ENCODE measurements at places on chromosomes 2 and 18. TPM values are rescaled to one million over a fixed set of nuclear protein-coding genes. Genes with fewer than 3 reads are reported as not detected.
A peak's percentile ranks its signal among the peaks of the same experiment; 100 is the strongest.

NAT8 gene
- total RNA-seq = not detected

DNAJC5G gene
- not detected for total RNA-seq

CELF4 gene
- total RNA-seq = 2.1 TPM

VWA3B gene
- total RNA-seq = not detected

GPR17 gene
- total RNA-seq = 0.24 TPM

TRABD2A gene
- 6.3 TPM for total RNA-seq

IHH gene
- total RNA-seq = 1.0 TPM

SP9 gene
- total RNA-seq = not detected

GRCh38 chr2:201882353-201883090, 76.2 kb downstream of the CDK15 start:
- DNase-seq = no peak

DNA sequence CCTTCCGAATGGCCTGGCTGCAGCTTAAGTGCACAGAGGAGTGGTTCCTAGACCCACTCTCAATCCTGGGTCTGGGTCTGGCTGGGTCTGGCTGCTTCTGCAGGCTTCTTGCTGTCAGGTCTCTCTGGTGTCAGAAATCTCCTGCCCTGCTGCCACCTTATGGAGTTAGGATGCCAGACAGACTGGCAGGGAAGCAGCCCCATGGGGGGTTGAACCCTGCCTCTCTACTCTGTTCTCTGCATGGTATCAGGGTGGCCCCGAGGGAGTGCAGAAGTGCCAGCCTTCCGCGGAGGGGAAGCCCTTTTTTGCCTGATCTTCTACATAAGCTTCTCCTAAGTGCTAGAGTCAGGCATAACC, 89.4 kb downstream of the ZCCHC2 start:
- DNase-seq = no peak

DNA sequence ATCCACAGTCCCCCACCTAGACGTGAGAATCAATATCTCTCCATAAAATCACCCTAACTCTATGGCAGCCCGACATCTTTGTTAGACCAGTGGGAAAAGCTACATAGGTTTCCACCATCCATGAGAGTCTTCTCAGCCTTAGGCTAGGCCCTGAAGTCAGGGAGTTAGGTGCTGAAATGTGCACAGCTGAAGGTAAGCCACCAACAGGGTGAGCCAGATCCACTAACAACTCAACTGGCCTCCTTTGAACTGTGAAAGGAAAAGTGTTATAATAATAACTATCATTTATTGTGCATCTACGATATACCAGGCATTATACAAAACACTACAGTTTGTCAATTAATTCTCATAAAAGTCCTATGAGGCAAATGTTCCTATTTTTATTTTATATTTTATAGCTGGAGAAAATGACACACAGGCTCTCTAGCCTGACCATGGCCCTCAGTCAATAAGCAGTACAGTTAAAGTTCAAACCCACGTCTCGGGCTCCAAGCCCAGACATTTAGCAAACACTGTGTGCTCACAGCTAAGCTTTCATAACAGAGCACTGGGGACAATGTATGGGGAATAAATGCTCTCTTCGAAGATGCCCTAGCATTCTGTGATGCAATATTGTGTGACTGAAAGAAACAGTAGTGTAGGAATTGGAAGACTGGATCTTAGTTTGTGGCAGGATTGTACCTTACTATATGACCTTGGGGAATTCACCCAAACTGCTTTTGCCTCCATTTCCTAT, 11.2 kb upstream of the CYP27C1 start:
- no peak for DNase-seq

DNA sequence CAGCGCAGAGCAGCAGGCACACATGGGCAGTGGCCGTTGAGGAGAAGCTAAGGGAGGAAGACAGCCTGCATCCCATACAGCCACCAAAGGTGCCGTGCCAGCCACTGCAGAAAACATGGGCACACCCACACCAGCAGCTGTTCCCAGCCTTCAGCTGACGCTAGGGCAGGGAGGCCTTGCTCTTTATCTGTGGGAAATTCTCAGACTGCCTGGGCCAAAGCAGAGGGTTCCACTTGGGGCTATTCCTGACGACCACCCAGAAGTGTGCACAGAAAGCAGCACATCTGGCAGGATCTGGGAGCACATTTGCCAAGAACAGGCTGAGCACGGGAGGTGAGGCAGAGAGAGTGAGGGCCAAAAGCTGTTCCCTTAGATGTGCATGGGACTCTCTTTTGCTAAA, 101.3 kb upstream of the SOX11 start:
- DNase-seq = peak; percentile 58

GRCh38 chr2:203739351-203739750, 32.9 kb downstream of the CD28 start:
- DNase-seq = no peak

GRCh38 chr2:72932045-72932740, 14.9 kb downstream of the EMX1 start:
- DNase-seq = no peak

GRCh38 chr2:6535572-6535971, 330.1 kb downstream of the CMPK2 start:
- DNase-seq = no peak

DNA sequence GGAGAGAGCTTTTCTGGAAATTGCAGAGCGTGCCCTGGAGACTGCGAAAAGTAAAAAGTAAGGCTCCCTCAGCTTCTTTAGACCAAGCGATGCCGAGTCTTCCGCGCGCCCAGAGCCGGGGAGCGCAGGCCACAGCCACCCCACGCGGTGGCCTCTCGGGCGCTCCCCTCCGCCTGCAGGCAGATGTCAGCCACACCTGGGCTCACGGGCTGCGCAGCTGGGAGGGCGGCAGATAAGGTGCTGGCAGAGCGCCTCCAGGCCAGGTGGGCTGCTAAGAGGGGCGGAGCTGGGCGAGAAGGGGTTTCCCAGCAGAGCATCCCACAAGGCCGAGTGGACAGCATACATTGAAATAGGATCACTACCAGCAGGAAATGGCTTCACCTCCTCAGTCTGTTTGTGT, 81.7 kb downstream of the ARHGEF4 start:
- no peak for DNase-seq

Data from left lung (tissue), 14 donors.